ENCODE measurements at places on chromosomes 7 and 10.
A peak's percentile ranks its signal among the peaks of the same experiment; 100 is the strongest.

- H3K27ac ChIP-seq, result no peak overlapping the region
- H3K4me1 ChIP-seq, result peaks cover 48% of the 10 kb centered on the region
- peak; percentile 58 for DNase-seq
- peaks cover 1% of the 10 kb centered on the region for H3K36me3 ChIP-seq
- H3K4me3 ChIP-seq, result no peak overlapping the region
Observed at GRCh38 chr10:104297697-104298660, 29.0 kb downstream of the GSTO2 start.

DNA sequence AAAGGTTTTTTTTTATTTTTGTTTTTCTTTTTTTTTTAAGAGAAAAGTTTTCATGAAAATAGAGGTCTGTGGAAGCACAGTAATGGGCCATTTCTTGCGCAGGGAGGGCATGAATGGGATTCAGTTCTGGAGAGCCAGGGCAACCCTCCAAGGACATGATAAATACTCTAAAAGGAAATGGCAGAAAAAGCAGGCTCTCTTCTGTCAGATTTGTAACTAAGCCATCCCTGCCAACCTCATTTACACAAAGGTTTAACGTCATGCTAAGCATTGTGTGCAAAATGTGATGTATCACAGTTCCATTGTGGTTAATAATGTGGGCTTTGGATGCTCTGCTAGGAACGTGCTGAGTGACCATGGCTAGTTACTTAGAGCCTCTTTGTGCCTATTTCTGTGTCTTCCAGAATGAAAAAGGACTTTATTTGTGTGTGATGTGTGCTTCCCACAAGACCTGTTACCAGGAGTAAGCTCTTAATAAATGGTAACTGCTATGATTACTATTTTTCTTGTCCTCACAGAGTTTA is 1095.9 kb upstream of the SORCS1 start:
- H3K36me3 ChIP-seq, result no peaks in the 10 kb centered on the region
- H3K27me3 ChIP-seq, result no peaks in the 10 kb centered on the region
- H3K4me3 ChIP-seq, result no peak overlapping the region
- no peak overlapping the region for H3K27ac ChIP-seq
- DNase-seq, result no peak

DNA sequence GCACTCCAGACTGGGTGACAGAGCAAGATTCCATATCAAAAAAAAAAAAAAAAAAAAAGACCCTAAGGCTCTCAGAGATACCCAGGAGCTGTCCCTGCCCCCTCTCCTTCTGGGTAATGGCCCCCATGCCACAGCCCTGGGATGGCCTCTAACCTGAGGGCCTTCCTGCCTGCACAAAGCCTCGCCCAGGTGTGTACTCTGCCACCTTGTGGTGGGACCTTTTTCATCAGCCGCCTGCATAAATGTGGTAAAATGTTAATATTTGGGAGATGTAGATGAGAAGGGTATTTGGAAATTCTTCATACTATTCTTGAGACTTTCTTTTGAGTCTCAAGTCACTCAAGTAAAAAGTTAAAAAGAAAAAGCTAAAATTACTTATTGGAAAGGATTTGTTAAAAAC is 46.3 kb upstream of the RNF216 start:
- H3K4me1 ChIP-seq, result peaks cover 35% of the 10 kb centered on the region
- H3K27ac ChIP-seq, result no peak overlapping the region
- no peaks in the 10 kb centered on the region for H3K36me3 ChIP-seq
- H3K27me3 ChIP-seq, result no peaks in the 10 kb centered on the region
- DNase-seq, result peak; percentile 42

- no peaks in the 10 kb centered on the region for H3K36me3 ChIP-seq
- no peak for DNase-seq
- H3K27me3 ChIP-seq, result peaks cover 37% of the 10 kb centered on the region
- H3K4me3 ChIP-seq, result no peak overlapping the region
- no peak overlapping the region for H3K27ac ChIP-seq
Observed at GRCh38 chr10:88120599-88121333, 257.3 kb downstream of the PTEN start.

GRCh38 chr7:130218806-130219620 is 11.4 kb downstream of the SSMEM1 start:
- no peak overlapping the region for H3K4me3 ChIP-seq
- no peaks in the 10 kb centered on the region for H3K27me3 ChIP-seq
- H3K4me1 ChIP-seq, result no peaks in the 10 kb centered on the region

GRCh38 chr7:1856161-1856887 is 186.2 kb downstream of the ELFN1 start:
- no peak for DNase-seq
- H3K4me3 ChIP-seq, result no peak overlapping the region
- H3K27me3 ChIP-seq, result no peaks in the 10 kb centered on the region
- H3K27ac ChIP-seq, result no peak overlapping the region

- no peak overlapping the region for H3K4me3 ChIP-seq
- no peaks in the 10 kb centered on the region for H3K4me1 ChIP-seq
- H3K27ac ChIP-seq, result no peak overlapping the region
- peaks cover 4% of the 10 kb centered on the region for H3K27me3 ChIP-seq
Observed at GRCh38 chr10:125217990-125218675, 57.8 kb upstream of the CTBP2 start.

DNA sequence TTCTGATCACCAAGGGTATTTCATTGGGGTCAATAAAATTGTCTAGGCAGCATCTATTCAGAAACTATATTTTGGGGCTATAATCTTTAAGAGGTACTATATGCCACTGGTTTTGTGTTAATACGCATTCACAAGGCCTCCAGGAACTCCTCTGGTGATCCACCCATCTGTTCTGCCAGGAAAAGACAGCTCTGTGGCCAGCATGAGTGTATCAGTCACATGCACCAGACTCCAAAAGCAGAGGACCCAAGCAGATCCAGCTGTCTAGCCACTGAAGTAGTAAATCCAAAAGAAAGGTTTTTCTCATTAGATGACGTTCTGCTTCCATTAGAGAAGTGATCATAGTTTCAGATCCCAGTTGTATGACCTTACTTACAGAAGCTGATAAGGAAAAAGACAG is 199.6 kb upstream of the CELF2 start:
- DNase-seq, result no peak
- H3K27ac ChIP-seq, result no peak overlapping the region
- peaks cover 4% of the 10 kb centered on the region for H3K27me3 ChIP-seq

DNA sequence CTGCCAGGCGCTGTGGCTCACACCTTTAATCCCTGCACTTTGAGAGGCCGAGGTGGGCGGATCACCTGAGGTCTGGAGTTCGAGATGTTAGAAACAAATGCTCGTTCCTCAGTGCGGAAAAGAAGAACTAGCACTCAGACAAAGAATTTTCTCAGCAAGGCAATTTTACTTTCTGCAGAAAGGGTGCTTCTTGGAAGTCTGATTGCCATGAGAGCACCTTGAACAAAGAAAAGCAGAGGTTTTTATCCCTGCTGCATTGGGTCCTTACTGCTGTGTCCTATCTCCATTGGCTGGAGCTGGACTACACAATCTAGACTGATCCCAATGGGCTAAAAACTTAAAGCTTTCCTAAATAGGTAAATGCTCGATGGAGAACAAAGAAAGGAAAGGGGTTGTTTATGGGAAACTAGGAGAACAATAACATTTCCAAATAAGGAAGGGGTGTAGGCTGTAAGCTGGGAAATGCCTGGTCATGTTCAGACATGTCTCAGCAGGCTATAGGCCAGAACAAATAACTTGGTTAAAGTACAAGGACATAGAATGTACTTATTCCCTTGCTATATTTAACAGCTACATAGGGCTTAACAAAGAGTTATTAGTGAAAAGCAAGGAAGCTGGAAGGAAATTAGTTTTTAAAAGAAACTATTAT is 26.1 kb upstream of the ACTR3B start:
- H3K4me3 ChIP-seq, result no peak overlapping the region
- peaks cover 5% of the 10 kb centered on the region for H3K36me3 ChIP-seq
- DNase-seq, result no peak
- H3K4me1 ChIP-seq, result no peaks in the 10 kb centered on the region

- H3K4me1 ChIP-seq, result peaks cover 29% of the 10 kb centered on the region
- no peaks in the 10 kb centered on the region for H3K27me3 ChIP-seq
Observed at GRCh38 chr10:70145666-70146488, 623 bp downstream of the TYSND1 start.

DNA sequence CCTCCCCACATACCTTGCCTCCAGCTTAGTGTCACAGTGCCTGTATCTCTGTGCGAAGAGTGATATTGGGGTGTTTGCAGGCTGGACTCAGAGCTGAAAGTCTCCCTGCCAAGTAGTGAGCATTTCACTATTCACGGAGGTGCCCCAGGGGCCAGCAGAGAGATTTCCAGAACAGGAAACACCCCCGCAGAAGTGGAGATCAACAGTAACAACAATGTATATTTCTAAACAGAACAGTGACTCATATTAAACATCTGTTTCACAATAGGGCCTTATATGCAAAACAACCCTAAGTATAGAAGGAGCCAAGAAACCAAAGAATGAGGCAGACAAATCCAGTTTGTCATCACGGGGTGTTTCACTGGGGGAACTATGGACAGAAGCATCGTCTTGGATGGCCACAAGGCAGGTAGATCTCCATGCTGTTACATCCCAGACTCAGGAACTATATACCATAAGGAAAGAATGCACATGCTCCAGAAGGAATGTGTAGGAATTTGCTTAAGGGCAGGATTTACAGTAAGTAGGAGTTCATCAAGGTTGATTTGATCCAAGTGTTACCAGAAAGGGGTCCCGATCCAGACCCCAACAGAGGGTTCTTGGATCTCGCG is 29.3 kb upstream of the CCL24 start:
- peak overlapping the region; percentile 79 for H3K27ac ChIP-seq
- peaks cover 14% of the 10 kb centered on the region for H3K4me1 ChIP-seq
- peak; percentile 64 for DNase-seq

DNA sequence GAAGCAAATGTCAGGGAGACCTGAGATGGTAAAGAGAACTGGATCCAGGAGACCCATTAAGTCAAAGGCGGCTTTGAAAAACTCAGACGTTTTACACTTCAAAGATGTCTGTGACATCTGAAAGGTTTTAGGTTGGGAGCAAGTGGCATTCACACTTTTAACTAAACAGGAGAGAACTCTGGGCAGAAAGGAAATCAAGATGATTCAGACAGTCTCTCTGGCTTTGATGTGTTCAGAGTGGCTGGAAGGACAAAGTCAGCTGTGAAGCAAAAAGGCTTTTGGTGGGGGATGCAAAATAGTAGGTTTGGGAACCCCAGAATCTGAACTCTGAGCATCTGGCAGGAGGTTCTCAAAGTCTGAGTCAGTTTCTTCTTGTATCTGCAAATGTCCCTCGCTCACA is 66.6 kb downstream of the PRKCQ start:
- peak; percentile 39 for DNase-seq
- peak overlapping the region; percentile 58 for H3K4me3 ChIP-seq
- H3K27me3 ChIP-seq, result no peaks in the 10 kb centered on the region

DNA sequence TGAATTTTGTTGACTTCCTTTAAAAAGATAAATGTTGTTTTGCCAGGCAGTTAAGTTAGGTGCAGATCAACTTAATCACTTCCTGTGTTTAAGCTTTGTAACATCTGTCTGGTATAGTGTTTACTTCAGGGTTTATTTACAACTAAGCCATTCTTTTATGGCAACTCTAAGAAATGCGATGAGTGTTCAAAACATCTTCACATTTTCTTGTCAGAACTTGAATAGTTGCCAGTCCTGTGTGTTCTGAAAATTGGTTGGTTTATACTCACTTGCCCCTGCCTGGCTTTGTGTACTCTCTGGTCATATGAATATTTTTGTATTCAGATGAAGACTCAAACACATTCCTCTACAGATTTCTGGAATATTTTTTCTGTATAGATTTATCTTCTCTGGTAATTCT is 327.2 kb downstream of the MDFIC start:
- DNase-seq, result no peak
- H3K4me1 ChIP-seq, result no peaks in the 10 kb centered on the region
- no peaks in the 10 kb centered on the region for H3K36me3 ChIP-seq
- H3K27me3 ChIP-seq, result no peaks in the 10 kb centered on the region
- H3K4me3 ChIP-seq, result no peak overlapping the region

- no peaks in the 10 kb centered on the region for H3K36me3 ChIP-seq
- no peak overlapping the region for H3K27ac ChIP-seq
- no peaks in the 10 kb centered on the region for H3K27me3 ChIP-seq
- no peak for DNase-seq
Observed at GRCh38 chr7:152341039-152341913, 94.5 kb downstream of the KMT2C start.

DNA sequence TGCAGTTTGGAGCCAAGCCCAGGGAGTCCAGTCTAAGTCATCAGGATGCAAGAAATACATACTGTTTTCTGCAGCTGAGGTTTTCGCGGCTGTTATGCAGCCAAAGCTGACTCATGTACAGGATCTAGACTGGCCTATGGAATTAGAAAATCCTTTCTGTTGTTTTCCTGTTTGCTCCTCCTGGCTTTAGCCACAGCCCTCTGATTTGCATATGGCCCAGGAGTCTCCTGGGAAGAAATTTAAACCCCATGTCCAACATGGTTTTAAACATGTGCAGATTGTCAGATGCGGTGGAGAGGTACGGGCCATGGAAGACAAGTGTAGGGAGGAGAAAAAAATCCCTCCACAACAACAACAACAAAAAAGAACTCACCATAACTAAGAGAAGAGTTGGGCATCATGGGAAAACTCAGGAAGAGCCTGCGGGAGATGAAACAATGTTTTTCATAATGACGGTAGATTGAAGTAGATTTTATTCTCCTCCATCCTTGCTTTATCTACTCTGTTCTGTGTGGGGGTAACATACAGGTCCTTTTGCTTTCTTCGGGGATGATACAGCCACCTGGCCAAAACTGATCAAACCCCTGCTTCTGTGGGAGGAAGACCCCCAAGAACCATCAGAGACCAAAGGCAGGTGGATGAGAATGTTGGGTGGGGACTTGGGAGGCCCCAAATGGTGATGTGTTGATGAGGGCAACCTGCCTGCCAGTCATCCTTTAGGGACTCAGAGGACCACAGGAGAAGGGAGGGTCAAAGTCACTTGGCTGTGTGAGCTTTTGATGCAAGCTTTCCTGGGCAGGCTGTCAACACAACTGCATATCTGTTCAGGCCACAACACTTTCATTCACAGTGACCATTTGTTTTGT is 29.8 kb upstream of the GNA12 start:
- H3K4me3 ChIP-seq, result no peak overlapping the region
- no peaks in the 10 kb centered on the region for H3K36me3 ChIP-seq
- no peaks in the 10 kb centered on the region for H3K27me3 ChIP-seq
- peak overlapping the region; percentile 64 for H3K27ac ChIP-seq
- DNase-seq, result peak; percentile 22

DNA sequence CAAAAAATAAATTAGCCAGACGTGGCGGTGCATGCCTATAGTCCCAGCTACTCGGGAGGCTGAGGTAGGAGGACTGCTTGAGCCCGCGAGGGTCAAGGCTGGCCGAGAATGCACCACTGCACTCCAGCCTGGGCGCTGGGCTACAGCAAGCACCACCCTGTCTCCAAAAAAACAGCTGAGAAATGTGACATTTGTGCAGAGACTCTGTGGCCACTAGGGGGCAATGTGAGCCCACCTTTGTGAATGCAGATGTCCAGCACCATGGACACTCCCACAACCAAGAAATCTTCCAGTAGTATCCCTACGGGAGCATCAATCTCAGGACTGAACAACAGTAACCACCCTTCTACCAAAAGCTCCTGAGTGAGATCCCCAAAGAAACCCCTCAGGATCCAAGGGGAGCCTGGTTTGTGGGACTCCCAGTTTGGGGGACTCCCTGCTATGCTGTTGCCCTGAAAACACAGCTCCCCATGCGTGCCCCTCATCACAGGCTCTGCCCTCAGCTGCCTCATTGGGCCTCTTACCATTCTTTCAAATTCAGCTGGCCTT is 6.2 kb upstream of the AHCYL2 start:
- no peak overlapping the region for H3K4me3 ChIP-seq
- no peaks in the 10 kb centered on the region for H3K36me3 ChIP-seq
- peaks cover 20% of the 10 kb centered on the region for H3K4me1 ChIP-seq
- DNase-seq, result peak; percentile 82
- H3K27me3 ChIP-seq, result no peaks in the 10 kb centered on the region

Measured in activated T-cell treated with anti-CD3 and anti-CD28 coated beads, Interleukin-2, amount 50 U/mL, for 72 hours (primary cell).